ENCODE measurements at places on chromosomes 7 and 10.
A peak's percentile ranks its signal among the peaks of the same experiment; 100 is the strongest.

GRCh38 chr7:74373536-74373935 is 80.2 kb upstream of the GTF2IRD1 start:
- DNase-seq = no peak

DNA sequence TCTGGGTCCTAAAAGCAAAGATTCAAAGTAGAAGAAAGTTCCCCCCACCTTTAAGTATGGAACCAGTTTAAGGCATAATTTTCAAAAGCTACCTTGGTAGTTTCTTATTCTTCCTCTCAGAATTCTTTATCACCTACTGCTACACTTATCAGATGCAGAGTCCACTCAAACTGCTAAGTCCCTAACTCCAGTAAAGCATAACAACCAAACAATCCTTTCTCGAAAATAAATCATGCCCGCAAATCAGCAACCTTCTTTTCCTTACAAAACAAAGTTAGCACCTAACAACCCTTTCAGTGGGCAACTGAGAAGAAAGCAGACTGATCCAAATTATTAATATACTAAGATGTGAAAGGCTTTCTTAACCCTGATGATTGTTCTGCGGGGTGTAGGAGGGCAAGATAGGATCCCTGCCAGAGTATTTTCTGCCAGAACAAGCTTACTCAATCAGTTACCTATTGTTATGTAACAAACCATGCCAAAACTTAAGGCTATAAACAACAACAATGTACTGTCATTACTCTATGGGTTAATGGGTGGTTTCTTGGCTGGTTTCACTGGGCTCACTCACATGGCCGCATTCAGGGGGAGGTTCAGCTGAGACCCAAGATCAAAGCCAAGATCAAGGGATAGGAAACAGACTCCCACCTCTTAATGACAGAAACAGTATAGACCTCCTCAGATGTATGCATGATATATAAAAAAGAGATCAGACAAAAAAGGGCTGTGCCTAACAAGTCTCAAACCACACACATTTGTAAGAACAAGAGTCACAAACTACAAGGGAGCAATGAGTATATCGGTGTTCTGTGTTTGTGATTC is 42.0 kb downstream of the CCDC6 start:
- DNase-seq = no peak

DNA sequence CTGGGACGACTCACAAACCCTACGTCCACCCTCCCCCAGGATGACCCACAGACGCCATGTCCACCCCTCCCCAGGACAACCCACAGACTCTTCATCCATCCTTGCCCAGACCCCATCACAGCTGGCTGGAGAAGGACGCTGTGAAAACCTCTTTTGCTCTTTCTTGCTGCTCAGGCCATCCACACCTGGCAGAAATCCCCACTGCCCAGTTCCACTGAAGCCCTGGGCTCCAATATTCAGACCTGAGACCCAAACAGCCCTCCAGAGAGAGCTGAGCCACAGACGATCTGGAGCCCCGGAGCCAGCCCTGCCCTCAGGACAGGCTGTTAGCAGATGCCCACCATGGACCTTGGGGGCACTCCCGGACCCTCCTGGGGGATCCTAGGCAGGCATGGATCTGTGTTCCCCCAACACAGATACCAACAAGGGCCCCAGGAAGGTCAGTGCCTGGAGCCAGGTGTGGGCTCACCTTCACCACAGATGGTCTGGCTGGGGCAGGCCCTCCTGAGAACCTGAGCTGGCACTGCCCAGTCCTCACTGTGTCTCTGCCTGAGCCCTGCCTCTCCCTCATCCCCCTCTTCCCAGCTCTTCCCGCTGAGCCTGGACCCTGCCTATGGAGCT is 226.2 kb downstream of the PTPRN2 start:
- no peak for DNase-seq

DNA sequence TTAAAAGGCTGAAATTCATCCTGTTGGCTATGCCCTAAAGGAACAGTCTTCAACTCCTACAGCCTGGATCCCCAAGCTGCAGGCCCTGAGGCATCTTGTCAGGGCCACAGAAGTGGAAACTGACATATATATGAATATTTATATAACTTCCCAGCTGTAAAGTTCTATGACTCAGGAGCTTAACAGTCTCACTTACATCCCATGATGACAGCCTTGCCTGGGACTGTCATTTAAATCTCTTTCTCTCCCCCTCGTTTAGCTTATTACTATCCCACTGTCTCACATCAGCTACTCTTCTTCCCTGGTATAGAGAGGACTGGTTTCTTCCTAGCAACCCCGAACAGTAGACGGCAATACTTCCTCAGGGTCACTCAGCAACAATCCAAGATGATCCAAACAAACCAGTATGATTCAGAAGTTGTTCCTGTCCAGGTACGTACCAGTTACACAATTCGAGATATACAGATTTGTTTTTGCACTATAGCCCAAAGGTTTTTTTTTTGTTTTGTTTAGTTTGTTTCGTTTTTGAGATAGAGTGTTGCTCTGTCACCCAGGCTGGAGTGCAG is 22.7 kb downstream of the KIAA1549 start:
- no peak for DNase-seq

- DNase-seq = no peak
Observed at GRCh38 chr10:43172645-43173044, 34.4 kb downstream of the CSGALNACT2 start.

GRCh38 chr7:51346126-51346525 is 29.5 kb upstream of the COBL start:
- no peak for DNase-seq

DNA sequence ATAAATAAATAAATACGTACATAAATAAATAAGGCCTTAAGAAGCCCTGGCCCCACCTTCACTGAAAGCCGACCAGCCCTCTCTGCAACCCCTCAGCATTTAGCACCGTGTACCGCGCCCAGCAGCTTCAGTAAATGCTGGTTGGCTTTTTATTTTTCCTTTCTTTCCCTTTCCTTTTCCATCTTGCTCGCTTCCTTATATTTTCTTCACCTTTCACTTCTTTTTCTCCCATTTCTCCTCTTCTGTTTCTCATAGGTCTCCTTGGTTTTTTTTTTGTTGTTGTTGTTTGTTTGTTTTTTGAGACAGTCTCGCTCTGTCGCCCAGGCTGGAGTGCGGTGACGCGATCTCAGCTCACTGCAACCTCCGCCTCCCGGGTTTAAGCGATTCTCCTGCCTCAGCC is 11.2 kb downstream of the ZAN start:
- DNase-seq = no peak

- no peak for DNase-seq
Observed at GRCh38 chr10:26706206-26706605, 8.7 kb downstream of the PDSS1 start.

GRCh38 chr7:157273208-157274093 is 63.4 kb upstream of the DNAJB6 start:
- DNase-seq = peak; percentile 60

GRCh38 chr10:23048191-23048590 is 47.2 kb upstream of the MSRB2 start:
- no peak for DNase-seq

DNA sequence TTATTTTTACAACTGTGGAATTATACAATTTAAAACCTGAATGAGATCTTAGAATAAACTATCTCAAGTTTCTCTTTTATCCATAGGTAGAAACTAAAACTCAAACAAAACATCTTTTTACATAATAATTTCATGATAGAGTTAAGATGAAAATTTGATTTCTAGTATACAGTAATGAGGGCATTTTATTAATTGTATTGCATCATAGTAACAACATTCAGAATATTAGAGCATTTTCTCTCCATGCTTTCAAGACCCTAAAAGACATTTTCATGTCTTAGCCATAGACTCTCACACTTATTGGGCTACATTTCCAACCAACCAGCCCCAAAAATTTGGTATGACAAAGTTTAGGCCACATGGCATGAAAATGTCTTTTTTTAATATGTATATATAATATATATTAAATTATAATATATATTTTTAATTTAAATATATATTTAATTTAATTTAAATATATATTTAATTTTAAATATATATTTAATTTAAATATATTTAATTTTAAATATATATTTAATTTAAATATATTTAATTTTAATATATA is 195.7 kb upstream of the STEAP1 start:
- no peak for DNase-seq

DNA sequence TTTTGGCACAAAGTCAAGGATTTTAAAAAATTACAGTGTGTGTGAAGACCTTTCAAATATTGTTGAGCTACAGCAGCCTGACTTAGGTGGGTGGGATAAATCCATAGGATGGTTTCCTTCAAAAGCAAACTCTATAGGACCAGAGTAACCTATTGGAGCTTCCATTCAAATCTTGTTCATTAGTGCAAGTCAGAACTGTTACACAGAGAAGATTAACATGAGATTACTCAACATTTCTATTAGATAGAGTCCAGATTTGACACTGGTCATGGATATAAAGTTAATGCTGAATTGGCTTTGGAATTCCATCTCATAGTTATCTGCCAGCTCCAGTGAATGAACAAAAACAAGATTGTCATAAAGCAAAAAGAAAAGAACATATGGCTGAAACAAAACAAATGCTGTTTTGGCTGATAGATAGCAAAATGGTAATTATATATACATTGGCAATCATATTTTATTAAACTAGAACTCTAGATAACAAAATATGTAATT is 129.6 kb upstream of the SEMA3A start:
- DNase-seq = no peak

GRCh38 chr10:98045785-98046389 is 15.5 kb upstream of the CRTAC1 start:
- peak; percentile 53 for DNase-seq

GRCh38 chr10:128880159-128880725 is 586.8 kb upstream of the MGMT start:
- no peak for DNase-seq
